NCI-H1436 treated with DMSO at 0.1 percent for 48 hours (cell line): ENCODE measurements at places on chromosomes 7 and 10.

DNA sequence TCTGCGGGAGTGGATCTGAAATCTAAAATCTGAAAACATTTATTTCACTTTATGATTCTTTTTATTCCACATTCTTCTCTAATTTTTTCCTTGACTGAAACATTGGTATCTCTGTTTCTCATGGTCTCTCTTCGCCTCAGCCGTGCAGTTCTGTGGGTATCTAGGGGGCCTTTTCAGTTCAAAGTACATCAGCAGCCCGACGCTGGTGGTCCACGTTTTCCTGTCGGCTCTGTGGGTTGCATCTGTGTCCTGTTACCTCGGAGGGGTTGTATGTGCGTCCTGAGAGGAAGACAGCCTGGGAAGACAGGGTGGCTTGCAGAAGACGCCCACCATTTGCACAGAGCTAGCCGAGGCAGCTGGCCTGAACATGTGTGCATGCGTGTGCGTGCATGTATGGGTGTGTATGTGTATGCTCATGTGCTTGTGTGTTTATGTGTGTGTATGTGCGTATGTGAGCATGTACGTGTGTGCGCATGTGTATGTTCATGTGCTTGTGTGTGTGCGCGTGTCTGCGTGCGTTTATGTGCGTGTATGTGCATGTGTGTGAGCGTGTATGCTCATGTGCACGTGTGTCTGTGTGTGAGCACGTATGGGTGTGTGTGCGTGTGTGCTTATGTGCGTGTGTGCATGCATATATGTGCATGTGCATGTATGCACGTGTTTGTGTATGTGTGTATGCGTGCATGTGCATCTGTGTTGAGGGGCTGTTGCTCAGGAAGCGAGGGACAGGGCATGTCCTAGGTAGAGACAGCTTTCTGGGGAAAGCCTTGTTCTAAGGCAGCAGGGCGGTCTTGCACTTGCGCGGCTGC lies 211.8 kb downstream of the ADARB2 start:
- DNase-seq: no peak

DNA sequence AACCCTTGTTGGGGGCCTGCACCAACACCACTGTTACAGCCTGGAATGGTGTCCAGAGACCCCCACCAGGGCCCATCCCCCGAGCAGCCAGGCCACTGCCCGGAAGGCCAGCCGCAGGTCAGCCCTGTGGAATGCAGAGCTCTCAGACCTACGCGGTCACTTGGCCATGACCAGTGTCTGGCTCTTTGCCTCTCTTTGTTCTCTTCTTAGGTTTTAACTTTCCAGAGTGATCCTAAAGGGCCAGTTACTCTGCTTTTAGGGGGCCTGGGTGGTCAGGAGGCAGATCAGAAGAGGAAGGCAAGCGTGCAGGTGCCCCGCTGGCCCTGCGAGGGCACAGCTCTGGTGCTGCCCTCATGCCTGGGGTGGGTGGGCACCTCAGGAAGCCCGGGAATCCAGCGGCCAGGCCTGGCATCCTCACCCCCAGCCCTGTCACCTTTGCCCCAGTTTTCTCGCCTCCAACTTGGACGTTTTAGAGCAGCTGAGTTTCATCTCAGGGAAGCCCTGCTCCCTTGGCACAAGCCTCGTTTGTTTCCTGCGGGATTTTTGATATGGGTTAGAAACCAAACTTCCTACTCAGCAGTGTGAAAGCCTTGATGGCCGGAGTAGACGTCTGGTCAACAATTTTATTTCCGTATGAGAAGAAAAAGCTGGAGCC lies 62.5 kb upstream of the CHST15 start:
- no peak for DNase-seq

GRCh38 chr10:30493609-30494530 lies 59.9 kb downstream of the MAP3K8 start:
- DNase-seq: no peak

GRCh38 chr10:9038146-9038714 lies 983.7 kb downstream of the GATA3 start:
- no peak for DNase-seq

GRCh38 chr7:100166970-100167911 lies 1.2 kb downstream of the GAL3ST4 start:
- DNase-seq: no peak

- DNase-seq: no peak
These were observed at the start of gene GRM8 for GRCh38 chr7:127252778-127253280. GRM8 (minus strand) TSS chr7:127252941.

GRCh38 chr10:130301021-130301892 lies 165.1 kb downstream of the GLRX3 start:
- peak; percentile 54 for DNase-seq

GRCh38 chr7:44911911-44912310 lies 26.6 kb upstream of the PURB start:
- DNase-seq: no peak

- no peak for DNase-seq
These were observed 56.4 kb upstream of the GNAI1 start for GRCh38 chr7:80078159-80078731.

- no peak for DNase-seq
These were observed 25.3 kb upstream of the SMIM30 start for GRCh38 chr7:113143486-113144257.
